Right renal cortex interstitium (tissue), 3 donors: ENCODE measurements at places on chromosomes 12 and 14.

DNA sequence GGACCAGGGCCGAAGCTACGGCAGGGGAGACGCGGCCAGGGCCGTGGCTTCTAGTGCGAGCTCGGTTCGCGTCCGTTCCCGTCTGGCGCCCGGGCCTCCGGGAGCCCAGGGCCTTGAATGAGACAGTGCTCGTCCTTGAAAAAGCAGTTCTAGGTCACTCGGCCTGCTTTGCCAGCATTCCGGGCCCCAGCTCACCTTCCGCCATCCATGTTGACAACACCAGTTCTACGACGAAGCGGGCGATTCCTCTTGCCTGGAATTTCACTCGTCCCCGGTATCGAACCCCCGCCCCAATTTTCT, 4.5 kb downstream of the OR10AD1 start:
- DNase-seq: no peak

- DNase-seq: no peak
Measured at GRCh38 chr14:49921401-49921800, 28.5 kb downstream of the ARF6 start.

DNA sequence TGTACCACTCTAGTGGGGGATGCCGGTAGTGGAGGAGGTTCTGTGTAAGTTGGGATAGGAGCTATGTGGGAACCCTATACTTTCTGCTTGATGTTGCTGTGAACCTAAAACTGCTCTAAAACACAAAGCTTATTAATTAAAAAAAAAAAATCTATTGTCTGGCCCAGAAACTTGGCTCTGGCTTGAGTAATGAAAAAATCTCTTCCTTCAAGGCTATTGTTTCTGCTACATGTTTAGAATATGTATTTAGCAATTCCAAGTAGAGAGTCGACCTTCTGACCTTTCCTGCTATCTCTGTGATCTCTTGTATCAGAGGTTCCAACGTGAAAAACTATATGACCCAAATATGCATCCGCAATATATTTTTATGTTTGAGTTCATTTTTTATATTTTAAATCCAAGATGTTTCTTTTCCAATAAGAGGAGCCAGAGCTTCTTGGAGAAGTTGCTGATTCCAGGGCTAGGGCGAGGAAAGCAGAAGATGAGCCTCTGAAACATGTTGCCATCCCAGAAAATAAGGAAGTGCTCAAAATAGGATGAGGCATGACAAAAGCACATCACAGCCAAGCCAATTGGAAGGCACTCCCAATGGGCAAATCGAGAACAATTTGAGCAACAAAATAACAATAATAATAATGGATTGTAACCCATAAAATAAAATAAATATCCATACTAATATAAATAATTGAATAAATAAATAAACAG, 184.6 kb upstream of the TMEM260 start:
- no peak for DNase-seq

GRCh38 chr12:105338966-105339365, 8.5 kb downstream of the C12orf75 start:
- no peak for DNase-seq

DNA sequence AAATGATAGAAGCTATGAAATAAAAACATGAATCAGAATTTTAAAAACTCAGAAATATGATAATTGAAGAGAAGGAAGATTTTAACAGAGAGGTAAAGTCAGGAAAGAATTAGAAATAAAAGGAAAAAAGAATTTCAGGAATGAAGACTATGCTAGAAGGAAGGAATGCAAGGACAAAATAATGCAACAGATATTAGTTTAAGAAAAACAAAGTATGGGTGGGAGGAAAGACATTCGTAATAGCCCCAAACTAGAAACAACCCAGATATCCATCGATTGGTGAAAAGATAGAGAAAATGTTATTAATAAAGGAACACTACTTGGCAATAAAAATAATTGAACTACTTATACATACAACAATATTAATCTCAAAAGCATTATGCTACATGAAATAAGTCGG, 129.6 kb downstream of the AKAP6 start:
- DNase-seq: no peak

- DNase-seq: no peak
Measured at GRCh38 chr14:75268633-75269550, 9.7 kb upstream of the FOS start.

DNA sequence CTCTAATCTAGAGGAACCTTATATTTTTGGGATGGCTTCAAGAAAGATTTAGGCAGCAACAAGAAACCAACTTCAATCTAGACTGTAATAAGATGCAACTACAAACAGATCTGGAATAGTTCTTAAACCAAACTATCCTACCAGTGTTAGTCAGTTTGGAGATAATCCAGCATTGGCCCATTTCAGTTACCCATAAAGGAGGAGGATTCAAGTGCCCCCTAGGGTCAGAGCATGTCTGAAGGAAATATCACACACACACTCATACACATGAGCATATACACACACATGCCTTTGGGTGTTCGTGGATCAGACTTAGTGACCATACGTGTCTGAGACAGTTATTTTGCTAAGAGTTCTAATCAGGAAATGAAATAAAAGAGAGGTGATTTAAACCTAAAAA, 261.2 kb downstream of the ADAMTS20 start:
- no peak for DNase-seq

DNA sequence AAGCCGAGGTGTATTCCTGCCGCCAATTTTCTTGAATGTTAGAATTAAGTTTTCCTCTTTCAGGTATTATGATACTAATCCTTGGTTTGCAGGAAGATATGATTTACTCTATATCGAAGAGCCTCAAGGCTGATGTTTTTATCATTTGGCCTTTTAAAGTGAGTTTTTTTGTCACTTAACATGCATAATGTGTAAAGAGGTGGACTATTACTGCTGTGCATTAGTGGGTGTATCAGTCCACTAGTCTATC, 11.1 kb upstream of the TMPO start:
- DNase-seq: no peak
